Stimulated activated CD8-positive, alpha-beta memory T cell treated with anti-CD3 and anti-CD28 coated beads, Interleukin-7, amount 100 ng/mL, for 1 hour (primary cell): ENCODE measurements at places on chromosomes 3 and 15.

- DNase-seq = no peak
These were observed 762.3 kb upstream of the ARPP21 start for GRCh38 chr3:34876997-34877396.

DNA sequence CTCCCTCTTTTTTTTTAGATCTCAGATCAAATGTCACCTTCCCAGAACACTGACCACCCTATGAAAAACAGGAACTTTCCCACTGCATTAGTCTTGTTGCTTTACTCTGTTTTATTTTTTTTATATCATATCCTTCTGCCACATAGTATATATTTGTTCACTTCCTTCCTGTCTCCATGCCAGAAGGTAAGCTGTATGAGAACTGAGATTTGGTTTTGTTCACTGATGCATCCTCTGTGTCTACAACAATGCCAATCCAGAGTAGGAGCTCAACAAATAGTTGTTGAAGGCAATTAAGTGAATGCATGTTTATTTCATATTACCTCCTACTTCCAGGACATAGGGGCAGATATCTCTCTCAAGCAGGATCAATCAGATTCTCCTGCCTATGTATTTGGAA is 114.4 kb downstream of the TPRG1 start:
- no peak for DNase-seq

GRCh38 chr3:71563827-71564226 is 19.7 kb downstream of the FOXP1 start:
- DNase-seq = no peak

GRCh38 chr15:36589971-36590370 is 10.5 kb downstream of the CDIN1 start:
- DNase-seq = no peak

GRCh38 chr3:69542089-69542804 is 156.4 kb upstream of the FRMD4B start:
- no peak for DNase-seq

GRCh38 chr3:62781121-62781520 is 94.1 kb downstream of the CADPS start:
- DNase-seq = no peak

- no peak for DNase-seq
These were observed 31.5 kb downstream of the ABHD2 start for GRCh38 chr15:89119489-89120478.

GRCh38 chr15:57947282-57947681 is 118.2 kb downstream of the ALDH1A2 start:
- DNase-seq = no peak

GRCh38 chr3:175336406-175337133 is 477.4 kb downstream of the NAALADL2 start:
- DNase-seq = no peak

- no peak for DNase-seq
These were observed 465.4 kb downstream of the GBE1 start for GRCh38 chr3:81295906-81296577.

DNA sequence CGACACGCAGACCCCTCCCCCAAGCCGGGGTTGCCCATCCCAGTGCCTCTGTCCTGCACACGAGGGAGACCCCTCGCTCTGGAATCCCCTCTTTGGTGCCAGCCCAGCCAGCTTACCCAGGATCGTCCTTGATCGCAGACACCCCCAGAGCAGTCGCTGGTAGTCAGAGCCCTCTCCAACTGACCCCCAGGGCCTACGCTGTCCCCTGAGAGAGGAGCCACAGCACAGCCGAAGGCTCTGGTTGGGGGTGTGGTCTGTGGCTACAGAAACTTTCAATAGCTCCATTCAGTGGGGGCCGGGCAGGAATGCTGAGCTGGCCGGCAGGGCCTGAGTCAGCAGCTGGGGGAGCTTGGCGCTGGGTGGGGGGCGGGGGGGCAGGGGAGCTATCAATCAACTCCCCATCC is at the start of gene LCTL:
Gene LCTL (minus strand): TSS at position 258 of the 404 bp plus-strand sequence. CDS start 633 bp downstream, outside the sequence.
- no peak for DNase-seq

GRCh38 chr15:93983526-93983925 is 247.8 kb upstream of the MCTP2 start:
- no peak for DNase-seq

DNA sequence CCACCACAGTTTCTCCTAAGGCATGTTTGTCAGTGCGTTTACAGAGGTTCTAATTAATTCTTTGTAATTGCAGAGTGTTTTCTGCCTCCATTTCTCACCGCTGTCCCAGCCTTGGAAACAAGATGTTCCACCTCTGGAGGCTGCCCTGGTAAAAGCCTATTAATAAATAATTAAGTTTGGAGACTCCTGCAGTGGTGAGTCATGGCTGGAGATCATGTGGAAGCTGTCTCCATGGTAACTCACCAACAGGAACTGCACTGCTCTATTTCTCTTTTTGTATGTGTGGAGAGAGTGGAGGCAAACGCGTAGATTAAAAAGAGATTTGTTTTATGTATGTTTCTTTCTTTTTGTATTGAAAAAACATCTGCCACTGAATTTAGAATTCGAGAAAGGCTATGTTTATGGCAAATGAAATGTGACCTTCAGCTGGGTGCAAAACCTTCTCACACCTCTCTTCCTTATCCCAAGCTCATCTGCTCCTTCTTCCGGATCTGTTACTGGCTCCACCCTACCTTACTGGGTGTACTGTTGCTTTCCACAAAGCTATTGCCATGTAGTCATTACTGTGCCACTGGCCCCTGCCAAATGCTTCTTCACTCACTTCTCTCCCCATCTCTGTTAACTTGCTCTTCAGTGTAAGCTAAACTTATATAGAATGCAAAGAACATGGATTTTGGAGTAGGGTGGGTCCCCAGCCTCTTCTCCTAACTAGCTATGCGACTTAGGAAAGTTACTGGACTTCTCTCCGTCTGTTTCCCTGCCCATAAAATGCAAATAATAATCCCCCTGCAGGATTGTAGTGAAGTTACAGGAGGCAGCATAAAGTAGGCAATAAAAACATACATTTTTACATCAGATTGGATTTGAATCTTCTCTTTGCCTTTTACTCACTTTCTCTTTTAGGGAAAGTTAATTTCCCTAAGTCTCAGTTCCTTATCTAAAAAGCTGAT is 778.5 kb downstream of the NTRK3 start:
- DNase-seq = no peak

DNA sequence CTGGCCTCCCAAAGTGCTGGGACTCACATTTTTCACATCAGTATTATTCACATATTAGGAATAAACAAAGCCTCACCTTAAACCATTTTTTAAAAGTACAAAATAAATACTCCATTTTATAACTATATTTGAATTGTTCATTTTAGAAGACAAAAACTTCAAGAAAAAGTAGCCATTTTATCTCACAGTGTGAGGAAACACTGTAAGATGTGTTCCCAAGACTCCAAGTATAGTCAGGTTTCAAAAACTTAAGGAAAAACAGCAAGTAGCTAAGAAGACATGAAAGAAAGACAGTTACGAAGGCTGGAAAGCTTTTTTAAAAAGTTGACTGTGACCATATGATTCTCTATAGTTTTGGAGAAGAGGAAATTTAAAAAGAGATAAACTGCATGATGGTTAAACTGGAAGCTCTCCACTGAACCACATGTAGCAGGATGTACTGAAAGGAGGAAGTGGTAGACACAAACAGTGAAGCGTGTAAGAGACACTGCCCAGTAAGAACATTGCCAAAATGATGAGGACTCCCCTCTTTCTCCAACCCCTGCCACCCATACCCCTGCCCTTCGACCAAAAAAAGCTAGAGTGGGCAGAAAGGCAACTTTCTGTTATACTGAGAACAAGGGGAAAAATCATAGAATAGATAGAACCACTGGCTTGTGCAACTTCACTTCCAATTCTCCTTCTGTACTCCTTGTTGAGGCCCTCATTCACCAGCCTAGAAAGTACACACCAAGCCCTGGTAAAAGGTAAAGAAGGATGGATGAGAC is 6.2 kb upstream of the TMF1 start:
- DNase-seq = no peak
